ENCODE measurements at places on chromosomes 5 and 9.

DNA sequence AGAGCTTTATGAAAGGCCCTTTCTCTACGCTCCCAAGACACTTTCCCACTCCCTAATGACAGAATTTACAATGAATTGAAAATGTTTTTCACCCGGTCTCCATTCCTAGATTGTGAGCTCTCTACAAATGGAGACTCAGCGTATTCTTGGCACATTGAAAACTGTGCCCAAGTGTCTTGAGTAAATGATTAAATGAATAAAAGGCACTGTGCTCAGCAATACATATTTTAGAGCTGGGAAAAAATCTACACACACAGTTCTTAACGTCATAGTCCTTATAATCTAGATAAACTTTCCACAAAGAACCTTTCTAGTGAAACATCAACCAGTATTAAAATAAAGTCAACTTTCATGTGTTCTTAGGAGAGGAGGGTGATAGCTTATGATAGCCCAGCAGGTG lies 634.0 kb downstream of the RAB3C start:
- DNase-seq: no peak

GRCh38 chr9:83964973-83965349 lies 15.1 kb downstream of the HNRNPK start:
- peak; percentile 64 for DNase-seq

- DNase-seq: no peak
Measured at GRCh38 chr9:137224830-137225694, at the start of gene CYSRT1. TSS of gene CYSRT1 (plus strand) at chr9:137225174. CDS start at chr9:137225622, 448 bp downstream.

GRCh38 chr5:123997462-123998215 lies 485.7 kb downstream of the CSNK1G3 start:
- DNase-seq: peak; percentile 72

DNA sequence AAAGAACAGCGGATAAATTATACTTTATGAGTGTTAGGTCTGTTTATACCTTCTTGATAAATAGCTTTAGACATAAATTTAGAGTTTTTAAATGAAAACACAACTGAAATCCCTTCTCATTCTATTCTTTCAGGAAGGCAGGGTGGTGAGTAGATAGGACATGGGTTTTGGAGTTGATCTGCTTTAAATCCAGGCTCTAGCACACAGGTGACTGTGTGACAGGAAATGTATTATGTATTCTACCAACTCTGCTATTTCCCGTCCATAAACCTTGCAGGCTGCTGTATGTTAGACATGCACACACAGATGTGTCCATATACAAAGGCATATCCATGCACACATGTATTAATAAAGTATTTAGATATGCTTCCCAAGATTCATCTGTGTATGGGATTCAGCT lies 19.3 kb upstream of the CARTPT start:
- peak; percentile 60 for DNase-seq

- DNase-seq: no peak
Measured at GRCh38 chr5:1255081-1255561, 29.9 kb downstream of the SLC6A18 start.

DNA sequence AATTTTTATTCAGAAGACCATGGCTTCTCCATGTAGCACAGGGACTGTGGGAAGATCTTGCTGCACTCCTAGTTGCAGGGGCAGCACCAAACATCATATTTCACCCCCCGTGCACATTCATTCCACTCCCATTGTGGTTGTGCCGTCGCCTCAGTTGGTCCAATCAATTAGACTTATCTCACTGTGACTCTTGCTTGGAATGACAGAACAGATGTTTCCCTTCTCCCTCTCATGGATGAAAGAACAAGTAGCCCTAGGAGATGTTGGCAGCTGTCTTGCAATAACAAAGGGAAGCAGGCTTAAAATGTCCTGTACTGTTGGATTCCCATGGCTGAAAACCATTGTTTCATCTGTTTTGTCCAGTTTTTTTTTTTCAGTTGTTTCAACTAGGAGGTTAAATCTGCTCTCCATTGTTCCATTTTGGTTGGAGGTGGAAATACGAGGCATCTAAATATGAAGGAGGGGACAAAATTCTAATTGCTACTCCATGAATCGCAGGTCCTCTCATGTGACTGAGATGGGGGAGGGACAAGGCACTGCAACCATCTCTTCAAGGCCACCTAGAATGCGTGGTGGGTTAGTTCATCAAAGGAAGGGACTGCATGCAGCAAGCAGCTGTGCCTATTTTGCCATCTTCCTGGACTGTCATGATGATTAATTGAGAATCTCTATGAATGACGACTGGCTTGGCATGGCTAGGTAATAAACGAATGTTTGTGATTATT lies 214.4 kb downstream of the NSG2 start:
- no peak for DNase-seq

DNA sequence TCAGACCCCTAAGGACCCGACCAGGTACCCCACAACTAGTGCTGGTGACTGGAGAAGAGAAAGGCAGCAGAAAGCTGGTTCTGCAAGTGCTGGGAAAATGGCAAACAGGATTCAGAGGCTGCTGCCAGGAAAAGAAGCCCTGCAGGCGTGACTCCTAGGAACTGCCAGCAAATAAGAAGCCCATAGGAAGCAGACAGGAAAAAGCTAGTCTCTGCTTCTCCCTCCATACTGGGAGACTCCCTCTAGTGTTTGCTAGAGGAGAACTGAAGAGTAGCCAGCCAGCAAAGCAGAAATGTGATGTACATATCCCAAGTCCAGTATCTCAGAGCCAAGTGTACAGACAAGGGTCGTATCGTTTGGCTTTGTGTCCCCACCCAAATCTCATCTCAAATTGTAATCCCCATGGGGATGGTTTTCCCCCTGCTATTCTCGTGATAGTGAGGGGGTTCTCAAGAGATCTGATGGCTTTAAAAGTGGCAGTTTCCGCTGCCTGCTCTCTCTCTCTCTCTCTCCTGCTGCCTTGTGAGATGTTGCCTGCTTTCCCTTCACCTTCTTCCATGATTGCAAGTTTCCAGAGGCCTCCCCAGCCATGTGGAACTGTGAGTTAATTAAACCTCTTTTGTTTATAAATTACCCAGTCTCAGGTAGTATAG lies 38.1 kb upstream of the TUSC1 start:
- no peak for DNase-seq

DNA sequence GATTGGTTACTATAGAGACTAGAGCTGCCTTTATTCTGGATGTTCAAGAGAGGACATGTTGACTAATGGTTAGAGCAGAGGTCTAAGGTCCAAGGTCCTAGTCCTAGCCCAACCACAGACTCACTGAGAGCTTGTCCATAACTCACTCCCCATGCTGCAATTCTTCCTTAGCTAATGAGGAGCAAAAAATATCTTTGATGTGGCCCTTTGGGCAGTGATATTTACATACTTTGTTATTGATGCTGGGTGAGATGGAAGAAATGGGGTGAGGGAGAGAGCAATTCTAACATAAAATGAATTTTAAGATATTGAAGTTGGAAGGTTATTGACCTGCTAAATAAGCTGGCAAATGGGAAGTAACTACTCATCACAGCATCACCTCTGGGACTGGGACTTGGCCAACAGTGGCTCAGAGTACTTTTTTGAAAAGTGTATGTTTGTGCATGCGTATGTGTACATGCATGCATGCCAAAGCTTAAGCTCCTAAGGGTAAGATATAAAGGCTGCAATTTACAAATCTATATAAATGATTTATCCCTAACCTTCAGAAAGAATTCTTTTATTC lies 58.0 kb upstream of the ANKRD55 start:
- DNase-seq: peak; percentile 44

GRCh38 chr9:12394105-12394504 lies 299.1 kb upstream of the TYRP1 start:
- DNase-seq: no peak

DNA sequence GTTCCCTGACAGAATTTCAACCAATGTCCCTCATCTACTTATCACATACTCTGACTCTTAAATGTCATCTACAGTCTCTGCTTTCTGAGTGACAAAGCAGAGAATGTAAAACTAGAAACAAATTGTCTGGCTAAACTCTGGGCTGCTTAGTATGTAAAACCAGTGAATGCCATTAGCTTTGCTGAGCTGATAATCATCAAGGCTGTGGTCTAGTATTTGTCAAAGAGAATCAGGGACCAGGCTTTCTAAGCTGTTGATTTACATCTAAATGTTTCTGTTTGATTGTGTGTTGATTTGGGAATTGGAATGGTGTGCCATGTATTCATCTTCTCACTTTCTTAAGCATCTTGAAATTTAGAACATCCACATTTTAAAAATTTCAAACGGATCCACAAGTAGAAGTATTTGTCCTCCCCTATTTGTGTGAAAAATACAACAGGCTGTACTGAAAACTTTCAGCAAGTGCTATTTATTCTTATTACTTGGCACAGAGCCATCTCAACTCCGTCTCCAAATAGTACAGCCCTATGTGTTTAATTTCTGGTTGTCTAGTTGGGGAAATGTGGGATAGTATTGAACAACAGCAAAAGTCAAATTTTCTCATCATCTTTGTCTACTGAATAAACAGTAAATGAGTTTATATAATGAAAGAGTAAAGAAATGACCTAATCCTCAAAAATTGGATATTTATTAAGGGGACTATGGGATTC lies 251.5 kb downstream of the KCTD16 start:
- DNase-seq: peak; percentile 17

DNA sequence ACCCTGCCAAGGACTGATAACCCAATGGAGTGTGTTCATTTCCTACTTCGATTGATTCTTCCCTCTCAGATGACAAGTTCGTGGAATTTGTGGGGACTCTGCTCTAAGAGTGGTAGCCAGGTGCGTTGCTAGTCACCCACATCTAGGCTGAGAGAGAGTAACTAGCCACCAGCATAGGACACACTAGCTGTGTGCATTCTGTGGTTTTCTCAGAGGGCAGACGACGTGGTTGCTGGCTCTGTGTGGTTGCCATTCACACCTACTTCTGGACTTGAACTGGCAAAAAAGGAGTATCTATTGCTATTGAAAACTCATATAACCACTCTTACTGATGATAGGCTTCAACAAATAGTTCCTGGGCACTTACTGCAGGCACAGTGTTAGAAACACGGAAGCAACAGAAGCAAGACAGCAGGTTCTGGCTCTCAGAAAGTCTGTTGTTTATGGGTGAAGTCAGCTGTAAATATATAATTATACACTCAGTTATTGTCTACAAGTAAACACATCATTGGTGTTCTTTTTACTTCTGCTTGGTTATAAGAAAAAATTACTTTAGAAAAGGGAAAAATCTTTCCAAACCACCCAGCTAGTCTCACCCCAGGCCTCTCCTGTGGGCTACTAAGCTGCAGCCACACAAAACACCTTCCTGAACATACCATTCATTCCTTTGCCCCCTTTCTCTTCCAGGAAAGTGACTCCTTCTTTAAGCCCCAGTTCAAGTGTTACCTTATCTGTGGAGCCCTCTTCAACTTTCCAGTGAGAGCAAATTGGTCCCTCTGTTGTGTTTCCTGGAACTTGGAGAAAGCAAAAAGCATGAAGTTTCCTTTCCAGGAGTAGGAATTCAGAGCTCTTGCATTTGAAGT lies 151.1 kb upstream of the HAPLN1 start:
- DNase-seq: no peak
